Stimulated activated CD8-positive, alpha-beta memory T cell treated with anti-CD3 and anti-CD28 coated beads, Interleukin-7, amount 100 ng/mL, for 24 hours (primary cell): ENCODE measurements at places on chromosomes 2 and 18.

DNA sequence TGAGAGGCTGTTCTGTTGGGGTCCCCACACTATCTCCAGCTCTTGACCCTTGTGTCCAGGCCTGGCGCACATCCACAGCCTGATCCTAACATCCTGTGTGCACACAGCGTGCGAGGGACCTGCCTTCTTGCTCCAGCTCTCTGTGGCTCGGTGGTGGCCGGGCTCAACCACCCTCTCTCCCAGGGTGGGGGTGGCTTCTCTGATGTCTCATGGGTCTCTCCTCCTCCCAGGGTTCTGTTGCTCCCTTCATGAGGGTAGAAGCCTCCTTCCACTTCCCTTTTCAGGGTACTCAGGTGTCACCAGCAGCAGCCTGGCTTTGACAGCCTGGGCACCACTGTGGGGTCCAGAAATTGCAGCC is 196.9 kb upstream of the RAB6C start:
- DNase-seq: no peak

- no peak for DNase-seq
These were observed 15.0 kb upstream of the MAT2A start for GRCh38 chr2:85523903-85524335.

DNA sequence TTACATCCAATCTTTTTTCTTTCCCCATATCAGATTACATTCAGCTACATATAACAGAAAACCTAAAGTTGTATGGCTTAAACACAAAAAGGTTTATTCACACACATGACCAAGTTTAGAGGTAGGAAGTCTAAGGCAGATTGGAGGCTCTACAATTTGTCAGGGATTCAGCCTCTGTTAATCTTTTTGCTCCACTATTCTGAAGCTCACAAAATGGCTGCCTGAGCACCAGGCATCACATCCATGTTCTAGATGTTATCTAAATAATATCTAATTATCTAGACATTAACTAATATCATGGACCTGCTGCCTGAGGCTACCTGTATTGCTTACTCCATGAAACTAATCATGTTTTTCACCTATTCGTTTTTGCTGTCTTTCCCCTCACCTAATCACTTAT is 23.7 kb upstream of the DSC2 start:
- no peak for DNase-seq

GRCh38 chr18:44556296-44556695 is 124.4 kb upstream of the SETBP1 start:
- DNase-seq: no peak

DNA sequence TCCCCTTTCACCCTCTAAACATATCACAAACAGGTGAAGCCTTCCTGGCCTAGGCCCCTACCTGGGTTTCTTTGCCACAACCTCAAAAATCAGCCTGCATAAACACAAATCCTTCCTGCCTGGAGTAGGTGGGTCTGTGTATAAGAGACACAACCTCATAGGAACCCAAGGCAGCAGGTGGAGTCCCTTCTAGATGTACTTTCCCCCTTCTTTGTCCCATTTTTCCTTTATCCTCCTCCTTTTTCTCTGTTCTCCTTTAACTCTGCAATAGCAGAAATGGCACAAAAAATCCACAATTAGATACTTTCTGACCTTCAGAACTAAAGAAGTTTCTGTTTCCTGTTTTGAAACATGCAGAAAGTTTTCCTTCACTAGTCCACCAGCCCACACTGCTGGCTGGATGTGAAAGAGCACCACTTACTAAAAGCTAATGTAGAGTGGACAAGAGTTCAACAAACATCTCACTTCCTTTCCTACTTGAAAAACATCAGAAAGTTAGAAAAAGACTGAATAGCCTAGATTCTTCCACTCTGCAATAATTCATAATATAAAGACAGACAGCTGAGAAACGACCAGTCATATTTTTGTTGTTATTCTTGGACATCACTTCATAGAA is 11.2 kb downstream of the SLC40A1 start:
- DNase-seq: no peak

GRCh38 chr2:74109551-74109950 is 38.2 kb downstream of the BOLA3 start:
- no peak for DNase-seq
